Psoas muscle (tissue), 8 donors: ENCODE measurements at places on chromosomes 3 and 15. TPM values are rescaled to one million over a fixed set of nuclear protein-coding genes. Genes with fewer than 3 reads are reported as not detected.

DNA sequence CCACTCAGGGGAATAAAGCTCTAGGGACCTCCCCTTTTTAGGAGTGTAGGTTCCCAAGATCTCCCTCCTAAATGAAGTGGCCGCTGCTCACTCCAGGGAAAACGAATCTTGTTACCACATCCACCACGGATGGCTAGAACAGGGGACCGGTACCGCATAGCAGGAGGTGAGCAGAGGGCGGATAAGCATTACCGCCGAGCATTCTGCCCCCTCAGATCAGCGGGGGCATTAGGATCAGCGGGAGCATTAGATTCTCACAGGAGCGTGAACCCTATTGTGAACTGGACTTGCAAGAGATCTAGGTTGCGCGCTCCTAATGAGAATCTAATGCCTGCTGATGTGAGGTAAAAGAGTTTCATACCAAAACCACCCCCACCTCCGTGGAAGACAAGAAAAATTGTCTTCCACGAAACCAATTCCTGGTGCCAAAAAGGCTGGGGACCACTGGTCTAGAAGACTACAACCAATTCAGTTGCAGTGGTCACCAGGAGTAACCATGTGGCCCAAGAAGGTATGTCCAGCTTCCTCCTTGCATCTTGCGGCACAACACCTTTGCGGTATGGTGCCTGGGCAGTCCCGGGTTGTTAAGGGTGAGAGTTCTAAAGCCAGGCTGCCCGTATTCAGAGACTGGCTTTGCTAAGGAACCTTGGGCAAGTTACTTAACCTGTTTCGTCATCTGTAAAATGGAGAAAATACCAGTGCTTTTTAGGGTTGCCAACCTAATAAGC lies 1.1 kb upstream of the SS18L2 start:
- no peak for DNase-seq

- peak; percentile 82 for DNase-seq
Observed at GRCh38 chr3:44685128-44685800, 27.2 kb upstream of the ZNF502 start.

- no peak for DNase-seq
Observed at GRCh38 chr15:73333001-73333400, 35.8 kb downstream of the HCN4 start.

GRCh38 chr15:96369825-96370621 lies 39.5 kb downstream of the NR2F2 start:
- no peak for DNase-seq

DNA sequence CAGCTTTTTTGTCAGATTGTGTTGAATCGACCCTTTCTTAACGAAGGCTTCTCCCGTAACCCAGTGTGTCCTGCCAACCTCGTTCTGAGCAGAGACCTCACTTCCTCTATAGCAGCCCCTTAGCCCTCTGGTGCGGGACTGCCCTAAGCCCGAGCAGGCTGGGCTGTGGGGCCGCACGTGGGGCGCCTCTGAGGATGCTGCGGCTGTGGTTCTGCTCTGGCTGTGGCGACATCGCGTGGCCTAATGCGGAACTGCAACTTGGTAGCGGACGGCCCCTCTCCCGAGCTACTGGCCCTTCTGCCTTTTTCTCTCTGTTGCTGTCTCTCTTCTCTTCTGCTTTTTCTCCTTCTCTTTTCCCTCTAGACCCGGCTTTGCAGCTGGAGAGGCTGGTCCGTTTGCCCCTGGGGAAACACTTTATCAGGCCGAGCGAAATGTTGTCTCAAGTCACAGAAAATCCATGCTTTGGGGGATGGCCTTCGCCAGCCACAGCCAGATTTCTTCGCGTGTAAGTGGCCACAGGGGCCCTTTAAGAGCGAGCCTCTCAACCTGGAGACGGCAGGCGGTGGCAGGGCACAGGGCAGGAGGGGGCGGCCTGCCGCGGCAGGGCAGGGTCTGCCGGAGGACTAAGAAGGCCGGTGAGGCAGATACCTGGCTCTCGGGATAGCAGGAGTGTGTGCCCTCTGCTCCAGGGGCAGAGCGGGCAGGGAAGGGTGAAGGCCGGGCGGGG lies 19.4 kb upstream of the KIF23 start:
- peak; percentile 91 for DNase-seq

GRCh38 chr3:149936812-149937230 lies 33.9 kb downstream of the PFN2 start:
- no peak for DNase-seq

- no peak for DNase-seq
Observed at GRCh38 chr3:127263586-127264231, 24.1 kb downstream of the PRR20G start.

GRCh38 chr15:40582726-40583246 lies 11.3 kb upstream of the KNL1 start:
- DNase-seq, result no peak

GRCh38 chr15:31396881-31397560 lies 70.4 kb downstream of the KLF13 start:
- peak; percentile 86 for DNase-seq

- no peak for DNase-seq
Observed at GRCh38 chr3:5026046-5026362, 46.8 kb downstream of the BHLHE40 start.

DNA sequence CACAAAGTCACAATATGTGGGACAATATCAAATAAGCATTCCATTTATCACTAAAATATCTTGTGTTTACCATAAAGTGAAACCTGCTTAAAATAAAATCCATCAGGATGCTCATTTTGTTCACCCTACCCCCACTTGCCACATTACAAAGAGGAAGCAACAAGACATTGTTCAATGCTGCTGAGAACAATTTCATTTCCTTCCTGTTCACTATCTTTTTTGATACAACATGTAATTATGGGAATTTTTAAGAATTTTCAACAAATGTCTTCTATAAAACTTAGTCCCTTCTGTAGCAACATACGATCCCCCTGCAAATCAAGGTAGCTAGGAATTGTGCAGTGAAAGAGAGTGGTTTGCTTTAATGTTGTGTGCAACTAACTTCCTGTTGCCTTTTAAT lies 34.9 kb upstream of the GPR160 start:
- no peak for DNase-seq

GRCh38 chr3:78918361-78919020 lies 849.3 kb downstream of the ROBO1 start:
- no peak for DNase-seq

DNA sequence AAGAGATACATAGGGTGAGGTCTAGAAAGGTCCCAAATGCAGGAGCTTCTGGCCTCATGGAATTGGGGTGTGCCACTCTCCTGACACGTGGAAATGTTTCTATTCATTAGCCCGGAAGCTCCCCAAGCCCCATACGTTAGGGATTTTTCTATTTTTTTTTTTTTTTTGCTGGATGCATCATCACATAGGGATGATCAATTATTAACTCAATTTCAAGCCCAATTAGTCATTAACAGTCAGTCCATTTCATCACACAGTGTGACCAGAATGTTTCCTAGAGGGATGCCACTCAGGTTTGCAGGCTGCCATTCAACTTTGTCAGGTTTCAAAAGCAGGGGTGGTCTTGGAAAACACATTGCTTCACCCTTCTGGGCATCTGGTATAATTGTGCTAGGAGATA lies 40.7 kb upstream of the MKRN3 start:
- DNase-seq, result no peak

Gene EIF2A
- 67.2 TPM for total RNA-seq

Gene AADACL2
- total RNA-seq, result not detected

Gene CCR3
- total RNA-seq, result not detected

Gene CA12
- 0.16 TPM for total RNA-seq

Gene TGM5
- total RNA-seq, result not detected
